AML-193 (cell line): ENCODE measurements at places on chromosomes 12 and 14.

DNA sequence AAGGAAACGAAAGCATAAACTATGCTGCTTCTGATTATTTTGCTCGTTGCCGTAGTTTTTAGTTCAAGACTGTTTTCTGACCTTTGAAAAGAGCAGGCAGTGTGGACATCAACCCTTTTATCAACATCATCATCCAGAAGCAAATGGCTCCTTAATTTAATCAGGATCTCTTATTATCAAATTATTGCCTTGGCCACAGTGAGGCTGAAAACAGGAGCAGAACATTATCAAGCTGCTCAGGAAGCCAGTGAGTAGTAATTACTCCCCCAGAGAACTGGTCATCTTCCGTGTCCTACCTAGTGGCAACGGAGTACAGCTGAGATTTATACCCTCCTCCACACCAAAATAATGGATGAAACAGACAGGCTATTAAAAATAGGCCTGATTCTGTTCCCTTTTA, 2.2 kb upstream of the DIABLO start:
- no peak for DNase-seq

DNA sequence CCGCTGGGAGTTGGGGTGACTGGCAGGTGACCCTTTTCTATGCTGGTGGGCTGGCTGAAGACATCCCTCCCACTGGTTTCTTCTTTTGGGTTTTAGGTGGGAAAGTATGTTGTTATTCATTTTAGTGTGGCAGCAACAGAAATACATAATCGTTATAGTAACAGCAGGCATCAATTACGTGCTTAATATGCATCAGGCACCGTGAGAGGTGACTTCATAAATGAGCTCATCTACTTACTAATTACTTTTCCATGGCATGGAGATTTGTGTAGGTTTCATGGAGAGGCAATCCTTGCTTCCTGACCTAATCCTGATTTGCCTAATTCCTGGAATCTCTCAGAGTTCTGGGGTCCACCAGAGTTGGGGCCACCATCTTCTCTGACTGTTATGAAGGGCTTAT, 13.4 kb upstream of the CELA1 start:
- no peak for DNase-seq

DNA sequence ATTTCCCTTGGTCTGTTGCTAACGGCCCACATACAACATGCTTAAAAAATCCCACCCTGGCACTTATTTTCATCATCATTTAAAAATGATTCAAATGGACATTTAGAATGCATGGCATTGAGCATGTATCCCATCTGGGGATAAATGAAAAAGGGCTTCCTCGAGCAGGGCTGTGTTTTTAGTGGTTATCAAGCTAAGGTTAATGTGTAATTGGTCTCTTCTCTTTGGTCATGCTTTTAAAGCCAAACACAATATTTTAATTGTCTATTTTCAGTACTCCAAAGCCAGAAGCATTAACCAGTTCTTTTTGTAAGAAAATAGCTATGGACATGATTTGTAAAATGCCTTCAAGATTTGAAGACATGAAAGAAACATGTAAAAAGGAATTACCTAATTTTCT, 1.9 kb upstream of the TRHDE start:
- DNase-seq = no peak

DNA sequence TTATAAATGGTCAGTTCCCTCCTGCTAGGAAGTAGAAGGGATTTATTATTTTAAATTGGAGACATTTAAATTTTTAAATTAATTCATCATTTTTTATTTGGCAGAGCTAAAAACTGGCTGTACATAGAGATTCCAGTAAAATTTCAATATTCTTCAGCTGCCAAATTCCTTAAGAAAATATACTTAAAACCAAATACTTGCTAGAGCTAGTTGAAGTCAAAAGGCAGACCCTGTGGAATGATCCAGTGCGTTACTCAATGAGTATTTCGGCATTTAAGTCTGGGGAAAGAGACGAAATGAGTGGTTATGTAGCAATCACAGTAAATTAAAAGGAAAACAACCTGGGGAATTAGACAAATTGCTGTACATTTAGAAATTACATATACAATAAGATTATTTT, 1104.7 kb downstream of the SLC6A15 start:
- DNase-seq = no peak

GRCh38 chr12:132445884-132446632, 43.9 kb upstream of the FBRSL1 start:
- DNase-seq = peak; percentile 54

DNA sequence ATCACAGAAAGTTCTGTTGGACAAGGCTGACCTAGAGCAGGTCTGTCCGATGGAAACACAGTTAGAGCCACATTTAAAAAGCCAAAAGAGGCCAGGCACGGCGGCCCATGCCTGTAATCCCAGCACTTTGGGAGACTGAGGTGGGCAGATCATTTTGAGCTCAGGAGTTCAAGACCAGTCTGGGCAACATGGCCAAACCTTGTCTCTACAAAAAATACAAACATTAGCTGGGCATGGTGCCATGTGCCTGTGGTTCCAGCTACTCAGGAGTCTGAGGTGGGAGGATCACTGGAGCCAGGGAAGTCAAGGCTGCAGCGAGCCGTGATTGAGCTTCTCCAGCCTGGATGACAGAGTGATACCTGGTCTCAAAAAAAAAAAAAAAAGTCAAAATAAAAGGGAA, 14.9 kb downstream of the UBE3B start:
- DNase-seq = no peak

GRCh38 chr14:103526247-103526913, 2.6 kb upstream of the TRMT61A start:
- peak; percentile 17 for DNase-seq

GRCh38 chr12:26204612-26205289, 9.4 kb downstream of the SSPN start:
- DNase-seq = no peak
